Heart right ventricle (tissue), 16 donors: ENCODE measurements at places on chromosomes 11 and 22.

DNA sequence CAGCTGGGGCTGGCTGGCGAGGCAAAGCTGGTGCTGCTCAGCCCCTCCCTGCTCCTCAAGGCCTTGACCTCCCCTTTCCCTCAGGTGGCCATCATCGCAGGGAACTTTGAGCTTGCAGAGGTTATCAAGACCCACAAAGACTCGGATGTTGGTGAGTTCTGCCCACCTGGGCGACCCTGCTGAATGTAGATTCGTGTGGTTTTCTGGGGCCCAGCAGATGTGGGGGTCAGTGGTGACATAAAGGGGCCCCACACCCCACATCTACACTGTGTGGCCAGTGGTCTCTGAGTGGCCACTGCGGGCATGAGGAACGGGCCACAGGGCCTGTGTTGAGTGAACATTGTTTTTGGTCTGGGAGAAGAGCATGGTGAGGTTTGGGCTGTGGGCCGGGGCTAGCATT, 11.9 kb downstream of the SHANK3 start:
- H3K4me3 ChIP-seq: no peak overlapping the region
- H3K27me3 ChIP-seq: no peaks in the 10 kb centered on the region
- no peaks in the 10 kb centered on the region for H3K36me3 ChIP-seq
- H3K27ac ChIP-seq: peak overlapping the region; percentile 41
- peaks cover 33% of the 10 kb centered on the region for H3K4me1 ChIP-seq
- DNase-seq: no peak

- no peaks in the 10 kb centered on the region for H3K27me3 ChIP-seq
- no peaks in the 10 kb centered on the region for H3K4me1 ChIP-seq
- peak overlapping the region; percentile 41 for H3K27ac ChIP-seq
- no peaks in the 10 kb centered on the region for H3K36me3 ChIP-seq
Measured at GRCh38 chr11:9231848-9232177, 33.3 kb downstream of the DENND5A start.

DNA sequence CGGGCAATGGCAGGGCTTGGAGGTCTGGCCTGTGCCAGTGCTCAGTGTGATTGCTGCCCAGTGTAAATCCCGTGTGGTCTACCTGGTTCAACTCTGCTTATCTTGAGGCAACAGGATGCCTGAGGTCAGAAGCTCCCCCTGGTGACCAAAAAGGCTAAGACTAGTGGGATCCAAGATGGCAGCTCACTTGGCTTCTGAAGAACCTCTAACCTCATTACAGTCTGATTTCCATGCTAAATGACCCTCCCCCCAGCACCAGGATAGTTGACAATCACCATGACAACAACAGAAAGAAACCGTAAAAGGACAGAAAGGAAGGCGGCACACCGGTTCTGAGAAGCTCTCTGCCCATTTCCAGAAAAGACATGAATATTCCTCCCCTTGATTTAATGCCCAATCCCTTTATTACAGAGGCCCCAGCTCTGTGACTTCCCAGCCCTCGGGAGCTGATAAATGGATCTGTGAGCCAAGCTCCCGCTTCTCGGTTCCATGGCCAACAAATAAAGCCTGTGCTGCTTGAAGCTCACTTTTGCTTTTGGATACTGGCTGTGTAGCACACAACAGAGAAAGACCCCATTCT, 398.4 kb downstream of the CTTN start:
- no peaks in the 10 kb centered on the region for H3K36me3 ChIP-seq
- no peak for DNase-seq
- H3K27ac ChIP-seq: no peak overlapping the region
- H3K4me1 ChIP-seq: no peaks in the 10 kb centered on the region
- no peaks in the 10 kb centered on the region for H3K27me3 ChIP-seq

DNA sequence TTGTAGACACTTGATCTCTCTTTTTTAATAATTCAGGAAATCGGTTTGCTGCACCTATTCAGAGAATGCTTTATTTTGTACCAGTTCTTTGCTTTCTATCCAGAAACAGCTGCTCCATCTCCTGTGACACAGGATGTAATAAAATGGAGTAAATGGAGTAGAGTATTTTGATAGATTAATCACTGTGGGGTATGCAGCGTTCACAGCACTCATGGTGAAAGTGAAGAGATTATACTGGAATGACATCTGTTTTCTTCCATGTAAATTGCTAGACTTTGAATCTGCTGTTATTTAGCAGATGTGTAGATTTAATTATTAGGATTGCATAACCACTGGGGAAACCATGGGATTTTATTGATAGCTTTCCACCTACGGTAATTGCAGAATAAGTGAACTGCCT, 227.3 kb upstream of the ARHGAP42 start:
- no peaks in the 10 kb centered on the region for H3K4me1 ChIP-seq
- no peak overlapping the region for H3K27ac ChIP-seq
- H3K36me3 ChIP-seq: no peaks in the 10 kb centered on the region

DNA sequence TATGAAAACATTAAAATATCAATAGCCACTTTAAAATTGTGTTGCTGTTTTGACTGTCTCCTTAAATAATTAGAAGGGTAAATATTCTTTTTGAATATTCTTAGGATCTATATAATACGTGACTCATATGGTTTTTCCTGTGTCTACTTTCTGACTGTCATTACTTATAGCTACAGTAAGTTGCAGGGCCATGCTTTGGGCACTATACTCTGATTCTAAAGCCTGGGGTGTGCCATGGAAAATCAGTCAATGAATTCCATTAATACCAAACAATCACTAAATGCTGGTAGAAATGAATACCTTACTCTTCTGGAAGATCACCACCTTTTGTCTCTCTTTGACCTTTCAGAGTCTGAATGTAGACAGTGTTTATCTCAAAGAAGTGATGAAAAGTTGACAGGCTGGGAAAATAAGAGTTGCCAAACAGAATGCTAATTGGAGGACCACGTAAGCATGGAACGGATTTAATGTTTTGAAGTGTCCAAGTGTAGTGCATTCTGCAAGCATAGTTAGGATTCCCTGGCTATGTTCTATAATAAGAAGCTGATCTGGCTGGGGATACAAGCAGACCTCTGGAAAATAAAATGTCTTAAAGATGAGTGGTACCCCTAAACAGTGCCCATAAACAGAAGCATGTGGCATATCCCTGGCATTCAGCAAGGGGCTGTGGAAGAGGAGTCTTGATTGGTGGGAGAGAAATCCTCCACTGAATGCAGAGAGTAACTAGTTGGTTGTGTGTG, 16.8 kb downstream of the LUZP2 start:
- H3K27me3 ChIP-seq: no peaks in the 10 kb centered on the region
- H3K27ac ChIP-seq: no peak overlapping the region
- no peak overlapping the region for H3K4me3 ChIP-seq
- no peaks in the 10 kb centered on the region for H3K4me1 ChIP-seq

GRCh38 chr22:45462034-45462655, 40.5 kb upstream of the FBLN1 start:
- no peak overlapping the region for H3K4me3 ChIP-seq
- H3K27ac ChIP-seq: no peak overlapping the region
- H3K27me3 ChIP-seq: peaks cover 2% of the 10 kb centered on the region
- no peaks in the 10 kb centered on the region for H3K36me3 ChIP-seq
- DNase-seq: no peak

DNA sequence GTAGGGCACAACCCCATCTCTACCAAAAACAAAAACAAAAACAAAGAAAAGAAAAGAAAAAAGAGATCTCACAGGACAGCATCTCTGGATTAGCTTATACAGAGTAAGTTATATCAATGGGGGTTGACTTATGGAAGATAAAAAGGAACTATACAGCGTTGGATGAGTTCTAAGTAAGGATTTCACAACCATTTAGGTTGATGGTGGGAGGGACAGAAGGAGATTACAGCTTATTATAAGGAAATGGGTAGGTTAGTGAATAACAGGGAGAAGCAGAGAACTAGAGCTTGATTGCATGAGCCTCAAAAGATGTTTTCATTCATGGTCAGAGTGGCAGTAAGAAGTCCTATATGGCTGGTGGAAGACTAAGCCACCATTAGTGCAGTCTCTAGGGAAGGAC, 60.3 kb downstream of the CECR2 start:
- no peaks in the 10 kb centered on the region for H3K27me3 ChIP-seq
- no peak overlapping the region for H3K4me3 ChIP-seq
- peaks cover 16% of the 10 kb centered on the region for H3K4me1 ChIP-seq
- no peaks in the 10 kb centered on the region for H3K36me3 ChIP-seq
- no peak for DNase-seq

DNA sequence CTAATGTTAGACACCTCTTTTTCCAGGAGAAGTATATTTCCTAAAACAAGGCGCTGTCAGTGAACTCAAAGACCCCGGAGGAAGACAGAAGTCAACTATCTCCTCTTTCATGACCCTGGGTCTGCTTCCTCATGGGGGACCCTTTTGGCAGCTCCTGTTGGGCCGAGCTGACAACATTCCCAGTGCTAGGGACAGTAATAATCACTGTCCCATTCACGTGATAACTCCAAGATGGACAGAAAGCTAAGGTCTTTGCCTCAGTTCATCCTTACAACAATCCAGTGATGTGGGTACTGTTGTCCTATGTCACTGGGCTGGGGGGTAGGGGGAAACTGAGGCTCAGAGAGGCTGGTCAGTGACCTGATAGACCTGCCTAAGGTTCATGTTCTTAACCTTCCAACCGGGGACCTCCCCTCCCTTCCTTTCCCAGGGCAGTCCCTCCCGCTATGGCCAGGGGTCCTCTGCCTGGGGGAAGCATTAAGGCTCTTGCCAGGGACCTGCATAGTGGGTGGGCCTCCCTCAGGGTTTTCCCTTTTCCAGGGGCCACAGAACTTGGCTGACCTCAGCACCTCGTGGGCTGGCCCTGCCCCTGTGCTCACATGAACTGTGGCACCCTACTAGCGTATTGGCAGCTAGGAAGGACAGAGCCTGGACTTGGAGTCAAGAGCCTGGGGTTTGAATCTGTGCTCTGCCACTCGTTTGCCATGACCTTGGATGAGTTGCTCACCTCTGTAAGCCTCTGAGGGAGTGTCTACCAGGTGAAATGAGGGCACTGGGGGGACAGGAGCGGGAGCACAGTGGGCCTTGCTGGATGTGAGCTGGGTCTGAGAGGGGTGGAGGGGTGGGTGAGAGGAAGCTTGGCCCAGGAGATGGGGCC, 53.6 kb downstream of the LRRC32 start:
- no peaks in the 10 kb centered on the region for H3K36me3 ChIP-seq
- no peak for DNase-seq
- no peaks in the 10 kb centered on the region for H3K27me3 ChIP-seq
- peak overlapping the region; percentile 79 for H3K27ac ChIP-seq
- H3K4me1 ChIP-seq: peaks cover 45% of the 10 kb centered on the region
- H3K4me3 ChIP-seq: no peak overlapping the region

DNA sequence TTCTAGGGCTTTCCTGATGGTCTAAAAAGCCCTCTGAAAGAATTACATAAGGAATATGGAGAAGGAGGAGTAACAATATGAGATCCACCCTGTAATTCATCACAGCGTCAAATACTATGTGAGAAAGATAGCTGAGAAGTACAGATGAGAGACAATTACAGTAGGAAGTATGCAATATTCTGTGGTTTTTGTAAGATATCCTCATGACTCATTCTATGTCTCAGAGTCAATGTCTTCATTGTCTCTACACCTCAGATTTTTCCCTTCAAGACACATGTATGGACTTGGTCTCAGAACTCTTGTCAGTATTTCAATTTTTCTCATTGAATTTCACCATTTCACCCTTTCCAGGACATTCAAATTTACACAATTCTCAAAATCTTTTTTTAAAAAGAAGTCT, 343.3 kb upstream of the CTSC start:
- H3K4me1 ChIP-seq: no peaks in the 10 kb centered on the region
- no peak overlapping the region for H3K27ac ChIP-seq
- H3K36me3 ChIP-seq: no peaks in the 10 kb centered on the region
- DNase-seq: no peak
- no peaks in the 10 kb centered on the region for H3K27me3 ChIP-seq
- no peak overlapping the region for H3K4me3 ChIP-seq

GRCh38 chr11:73784734-73785133, 2.9 kb upstream of the MRPL48 start:
- DNase-seq: no peak
- no peak overlapping the region for H3K4me3 ChIP-seq
- peaks cover 24% of the 10 kb centered on the region for H3K4me1 ChIP-seq
- H3K27ac ChIP-seq: no peak overlapping the region

DNA sequence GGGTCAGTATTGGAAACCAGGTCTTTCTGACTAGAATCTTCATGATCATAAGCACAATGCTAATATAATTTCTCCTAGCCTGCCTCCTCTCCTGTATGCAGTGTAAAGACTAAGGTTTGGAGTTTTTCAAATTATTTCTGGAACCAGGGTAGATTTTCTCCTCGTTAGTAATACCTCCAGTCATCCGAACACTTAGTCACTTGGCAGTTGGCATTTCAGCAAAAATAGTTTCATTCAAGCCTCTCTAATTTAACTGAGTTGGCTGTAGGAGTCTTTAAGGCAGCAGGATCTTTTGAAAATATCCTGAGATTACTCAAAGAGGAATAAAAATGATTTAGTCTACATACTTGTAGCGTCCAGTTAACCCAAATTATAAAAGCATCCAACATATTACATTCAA, 6.3 kb downstream of the TYR start:
- DNase-seq: no peak
- no peak overlapping the region for H3K4me3 ChIP-seq
- H3K4me1 ChIP-seq: no peaks in the 10 kb centered on the region

GRCh38 chr11:48122656-48123055, 94.0 kb upstream of the OR4B1 start:
- peaks cover 26% of the 10 kb centered on the region for H3K36me3 ChIP-seq
- DNase-seq: no peak
- no peaks in the 10 kb centered on the region for H3K27me3 ChIP-seq

DNA sequence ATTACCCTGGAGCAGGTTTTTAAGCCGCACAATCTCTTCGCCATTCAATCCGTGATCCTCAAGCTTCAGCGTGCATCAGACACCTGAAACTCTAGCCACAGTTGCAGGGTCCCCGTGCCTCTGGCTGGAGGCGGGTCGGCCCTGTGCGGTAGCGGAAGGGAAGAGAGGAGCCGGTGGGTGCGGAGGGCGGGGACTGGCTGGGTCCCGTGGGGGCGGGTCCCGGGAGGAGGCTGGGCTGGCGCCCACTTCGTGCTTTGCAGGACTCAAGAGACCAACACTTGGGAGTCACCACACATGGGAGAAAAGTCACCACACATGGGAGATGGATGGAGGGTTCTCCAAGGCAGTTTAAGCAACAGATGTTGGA, 772 bp downstream of the C22orf15 start:
- no peaks in the 10 kb centered on the region for H3K27me3 ChIP-seq
- H3K4me1 ChIP-seq: peaks cover 39% of the 10 kb centered on the region
- no peak overlapping the region for H3K27ac ChIP-seq
- H3K4me3 ChIP-seq: peak overlapping the region; percentile 34
- peak; percentile 59 for DNase-seq

DNA sequence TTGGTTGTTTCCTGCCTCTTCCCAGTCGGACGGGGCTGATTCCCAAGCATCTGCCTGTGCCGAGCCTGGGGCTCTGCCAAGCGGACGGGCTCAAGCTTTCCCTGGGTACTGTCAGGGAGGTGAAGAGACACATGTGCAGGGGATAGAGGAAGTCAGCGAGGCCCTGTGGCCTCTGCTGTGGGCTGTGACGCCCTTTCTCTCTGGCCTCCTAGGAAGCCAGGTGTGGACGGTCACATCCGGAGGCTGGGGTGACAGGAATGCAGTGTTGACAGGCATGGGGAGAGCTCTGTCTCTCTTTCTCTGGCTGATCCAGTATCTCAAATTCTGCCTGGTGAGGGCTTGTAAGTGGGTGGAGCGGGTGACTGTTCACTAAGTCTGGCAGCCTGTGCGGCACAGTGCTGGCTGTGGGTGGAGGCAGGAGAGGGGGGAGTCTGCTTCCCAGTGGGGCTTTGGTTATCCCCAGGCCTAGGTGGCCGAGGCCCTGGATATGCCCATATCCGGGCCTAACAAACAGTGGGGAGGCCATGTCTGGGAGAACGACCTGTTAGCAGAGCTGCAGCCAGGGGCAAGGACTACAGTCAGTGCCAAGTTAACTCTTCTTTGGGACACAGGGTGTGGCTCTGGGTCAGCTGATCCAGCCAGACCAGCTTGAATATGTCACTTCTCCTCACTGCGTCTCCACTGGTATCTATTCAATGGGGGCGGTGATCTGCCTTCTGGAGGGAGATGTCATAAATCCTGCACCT, 1.9 kb downstream of the KCTD17 start:
- peaks cover 31% of the 10 kb centered on the region for H3K36me3 ChIP-seq
- no peak overlapping the region for H3K4me3 ChIP-seq
- H3K4me1 ChIP-seq: peaks cover 20% of the 10 kb centered on the region
